ENCODE measurements at places on chromosomes 12 and 14.
A peak's percentile ranks its signal among the peaks of the same experiment; 100 is the strongest.

DNA sequence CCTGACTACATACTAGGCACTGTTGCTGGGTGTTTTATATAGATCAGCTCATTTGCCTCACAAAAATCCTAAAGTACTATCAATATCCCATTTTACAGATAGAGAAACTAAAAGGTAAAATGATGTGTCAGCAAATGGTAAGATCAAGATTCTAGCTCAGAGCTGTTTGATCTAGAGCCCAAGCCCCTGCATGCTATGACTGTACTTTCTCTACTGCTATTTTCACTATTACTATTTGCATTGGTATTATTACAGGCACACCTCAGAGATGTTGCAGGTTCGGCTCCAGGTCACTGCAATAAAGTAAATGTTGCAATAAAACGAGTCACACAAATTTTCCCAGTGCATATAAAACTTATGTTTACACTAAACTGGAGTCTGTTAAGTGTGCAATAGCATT is 10.9 kb downstream of the ISCU start:
- DNase-seq = no peak

- no peak for DNase-seq
Observed at GRCh38 chr12:1919284-1919683, 832 bp upstream of the CACNA2D4 start.

GRCh38 chr14:22613106-22613695 is 15.1 kb downstream of the ABHD4 start:
- DNase-seq = peak; percentile 36

DNA sequence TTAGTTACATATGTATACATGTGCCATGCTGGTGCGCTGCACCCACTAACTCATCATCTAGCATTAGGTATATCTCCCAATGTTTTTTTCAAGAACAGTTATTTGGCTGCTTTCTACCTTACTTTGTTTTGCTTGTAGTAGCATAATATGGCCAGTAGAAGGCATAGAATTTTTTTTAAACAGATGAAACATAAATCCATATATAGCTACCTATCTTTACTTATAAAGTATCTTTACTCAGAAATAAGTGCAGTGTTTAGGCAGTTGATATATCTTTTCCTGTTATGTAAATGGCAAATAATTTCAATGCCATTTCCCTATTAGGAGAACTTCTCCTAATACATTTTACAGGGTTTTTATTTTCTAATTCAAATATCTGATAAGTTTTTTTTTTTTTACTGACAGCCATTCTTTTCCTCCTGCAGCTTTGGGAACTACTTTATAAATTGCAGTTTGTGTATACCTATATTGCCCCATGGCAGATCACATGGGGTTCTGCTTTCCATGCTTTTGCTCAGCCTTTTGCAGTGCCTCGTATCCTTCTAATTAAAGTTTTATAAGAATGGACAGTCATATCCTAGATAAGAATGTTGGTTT is 143.1 kb downstream of the PCNX1 start:
- peak; percentile 9 for DNase-seq

GRCh38 chr12:4866299-4866698 is 43.4 kb upstream of the KCNA1 start:
- DNase-seq = no peak

- DNase-seq = no peak
Observed at GRCh38 chr12:110262442-110263388, 18.3 kb upstream of the ATP2A2 start.

Data from AG10803 (cell line).